Fibroblast of skin of right quadriceps (primary cell): ENCODE measurements at places on chromosomes 6 and 20.

GRCh38 chr20:10761232-10761631 is 87.4 kb upstream of the JAG1 start:
- peak; percentile 69 for DNase-seq

DNA sequence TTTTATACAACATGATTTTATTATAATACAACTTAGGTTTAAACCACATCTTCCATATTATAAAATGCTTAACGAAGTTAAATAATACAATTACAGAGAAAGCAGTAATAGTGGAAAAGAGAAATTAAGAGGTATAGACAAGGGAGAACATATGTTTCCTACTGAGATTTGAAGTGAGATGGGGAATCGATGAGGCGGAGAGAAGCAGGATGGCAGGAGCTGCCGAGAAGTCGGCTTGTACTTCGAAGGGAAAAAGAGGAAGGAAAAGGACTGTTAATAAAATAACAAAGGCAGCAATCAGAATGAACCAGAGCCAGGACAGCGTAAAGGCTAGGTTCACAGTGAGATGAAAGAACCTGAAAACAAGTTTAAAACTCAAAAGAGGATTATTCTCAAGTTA is 15.4 kb downstream of the FBXL4 start:
- DNase-seq = no peak

GRCh38 chr6:168440520-168441433 is at the start of gene SMOC2:
Gene SMOC2, plus strand, starts transcription at chr6:168441184. Its CDS starts 187 bp downstream, at chr6:168441371.
- no peak for DNase-seq

DNA sequence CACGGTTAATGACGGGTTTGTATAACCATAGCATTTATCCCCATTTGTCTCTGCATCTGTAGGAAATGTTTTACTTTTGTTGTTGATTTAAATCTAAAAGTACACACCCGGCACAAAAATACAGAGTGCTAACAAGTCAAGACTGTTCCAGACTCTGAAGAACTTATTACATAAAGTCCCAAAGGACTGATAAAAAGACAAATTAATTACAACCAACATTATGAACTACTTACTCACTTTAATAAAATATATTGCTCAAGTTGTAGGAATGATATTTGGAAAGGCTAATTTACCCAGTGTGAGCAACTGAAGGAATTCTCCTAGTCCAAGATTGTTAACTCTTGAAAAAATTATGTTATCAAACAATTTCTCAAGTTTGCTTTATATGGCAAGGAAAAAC is 115.6 kb downstream of the KIF13A start:
- peak; percentile 56 for DNase-seq

DNA sequence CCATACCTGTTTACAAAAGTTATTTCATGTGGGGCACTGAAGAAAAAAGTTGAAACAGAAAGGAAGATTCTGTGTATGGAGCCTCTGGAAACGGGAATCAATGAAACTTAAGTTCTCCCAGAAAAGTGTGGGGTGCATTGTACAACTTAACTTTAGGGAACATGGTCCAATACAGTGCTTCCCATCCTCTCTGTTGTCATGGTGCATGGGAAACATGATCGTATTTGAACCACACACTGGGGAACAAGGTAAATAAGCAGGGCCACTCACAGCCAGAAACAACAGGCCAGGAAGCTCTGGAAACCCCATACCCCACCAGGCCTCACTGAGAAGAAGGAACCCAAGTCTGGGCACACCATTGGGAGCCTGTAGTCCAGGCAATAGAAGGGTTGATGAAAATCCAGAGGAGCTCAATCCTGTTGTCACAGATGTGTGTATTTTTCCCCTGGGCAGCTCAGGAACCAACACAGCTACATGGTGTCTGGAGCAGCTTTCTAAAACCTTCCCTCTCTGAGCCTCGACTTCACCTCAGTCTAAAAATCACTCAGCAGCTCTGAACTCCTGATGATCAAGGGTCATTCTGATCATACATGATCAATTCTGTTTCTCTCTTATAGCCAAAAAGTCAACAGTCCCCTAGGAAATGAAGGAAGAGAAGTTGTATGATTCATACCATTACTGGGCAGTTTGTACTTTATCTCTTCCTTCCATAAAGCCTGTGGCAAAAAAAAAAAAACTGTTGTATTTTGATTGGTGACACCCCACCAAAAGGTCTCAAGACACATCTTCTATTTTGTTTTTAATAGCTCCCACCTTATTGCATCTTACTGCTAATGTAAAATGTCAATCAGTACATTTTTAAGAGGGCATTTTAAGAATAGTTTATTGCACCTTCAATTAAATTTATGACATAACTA is 198.5 kb upstream of the TAB2 start:
- no peak for DNase-seq

GRCh38 chr20:11230999-11231398 is 557.2 kb upstream of the JAG1 start:
- DNase-seq = peak; percentile 60

- no peak for DNase-seq
These were observed 44.4 kb downstream of the OGFRL1 start for GRCh38 chr6:71333050-71333449.

GRCh38 chr6:131854803-131855202 is 47.0 kb downstream of the ENPP1 start:
- no peak for DNase-seq

- DNase-seq = no peak
These were observed 54.0 kb downstream of the NPEPL1 start for GRCh38 chr20:58746620-58747019.

DNA sequence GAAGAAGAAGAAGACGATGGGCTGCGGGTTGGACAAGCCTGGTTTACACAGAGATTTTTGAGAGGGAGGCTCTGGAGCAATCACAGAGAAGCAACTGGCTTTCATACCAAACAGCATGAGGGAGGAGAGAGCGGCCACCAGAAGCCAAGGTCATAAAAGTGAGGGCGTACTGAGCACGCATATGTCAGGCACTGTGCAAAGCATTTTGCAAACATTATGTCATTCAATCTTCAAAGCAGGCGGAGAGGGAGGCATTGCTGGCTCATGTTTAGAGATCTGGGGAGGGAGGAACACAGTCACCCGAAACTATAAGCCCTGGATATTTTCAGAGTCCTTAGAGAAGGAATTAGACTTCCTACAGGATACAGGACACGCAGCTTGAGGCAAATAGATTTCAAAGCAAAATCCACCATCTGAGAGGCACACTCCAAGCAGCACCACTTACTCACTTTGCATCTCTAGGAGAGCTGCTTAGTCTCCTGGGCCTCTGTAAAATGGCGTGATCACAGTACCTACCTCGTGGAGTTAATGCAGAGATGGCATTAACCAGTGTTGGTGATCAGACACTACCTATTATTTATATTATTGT is 24.6 kb downstream of the RAMACL start:
- peak; percentile 78 for DNase-seq

GRCh38 chr6:28944412-28944865 is 20.7 kb upstream of the TRIM27 start:
- peak; percentile 81 for DNase-seq

DNA sequence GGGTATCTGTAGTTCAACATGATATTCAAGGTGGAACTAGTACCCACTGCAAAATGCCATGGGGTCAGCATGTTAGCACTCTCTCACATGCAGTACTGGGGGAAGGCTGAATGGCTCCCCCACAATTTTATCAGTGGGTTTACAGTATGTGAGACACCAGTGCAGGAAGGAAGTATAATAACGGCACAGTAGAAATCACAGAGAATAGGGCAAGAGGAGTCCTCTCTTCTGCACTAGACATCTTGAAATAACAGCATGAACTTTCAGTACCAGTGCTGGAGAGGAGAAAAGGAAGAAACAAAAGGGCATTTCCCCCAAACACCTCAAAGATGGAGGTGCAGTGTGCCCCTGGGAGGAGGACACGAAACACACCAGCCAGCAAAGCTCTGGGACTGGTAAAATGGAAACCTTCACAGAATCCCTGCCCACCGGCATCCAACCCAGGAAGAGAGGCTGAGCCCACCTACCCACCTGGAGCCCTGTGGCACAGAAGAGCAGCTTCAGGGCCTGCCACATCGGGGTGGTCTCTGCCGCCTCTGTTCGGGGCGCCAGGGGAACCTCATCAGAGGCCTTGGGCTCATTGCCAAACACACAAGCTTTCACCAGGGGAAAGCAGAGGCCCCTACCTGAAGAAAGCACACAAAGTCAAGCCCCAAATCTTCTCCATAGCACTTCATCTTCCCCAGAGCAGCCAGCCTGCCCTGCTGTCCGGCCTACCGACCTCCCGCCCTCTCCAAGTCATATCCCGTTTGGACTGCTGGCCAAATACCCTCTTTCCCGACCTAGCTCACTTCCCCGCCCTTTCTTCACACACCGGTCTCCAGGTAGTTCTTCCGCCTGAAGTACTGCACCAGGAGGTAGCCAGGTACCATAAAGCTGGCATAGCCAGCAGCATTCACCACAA is 1.2 kb downstream of the SLC35B2 start:
- DNase-seq = no peak

DNA sequence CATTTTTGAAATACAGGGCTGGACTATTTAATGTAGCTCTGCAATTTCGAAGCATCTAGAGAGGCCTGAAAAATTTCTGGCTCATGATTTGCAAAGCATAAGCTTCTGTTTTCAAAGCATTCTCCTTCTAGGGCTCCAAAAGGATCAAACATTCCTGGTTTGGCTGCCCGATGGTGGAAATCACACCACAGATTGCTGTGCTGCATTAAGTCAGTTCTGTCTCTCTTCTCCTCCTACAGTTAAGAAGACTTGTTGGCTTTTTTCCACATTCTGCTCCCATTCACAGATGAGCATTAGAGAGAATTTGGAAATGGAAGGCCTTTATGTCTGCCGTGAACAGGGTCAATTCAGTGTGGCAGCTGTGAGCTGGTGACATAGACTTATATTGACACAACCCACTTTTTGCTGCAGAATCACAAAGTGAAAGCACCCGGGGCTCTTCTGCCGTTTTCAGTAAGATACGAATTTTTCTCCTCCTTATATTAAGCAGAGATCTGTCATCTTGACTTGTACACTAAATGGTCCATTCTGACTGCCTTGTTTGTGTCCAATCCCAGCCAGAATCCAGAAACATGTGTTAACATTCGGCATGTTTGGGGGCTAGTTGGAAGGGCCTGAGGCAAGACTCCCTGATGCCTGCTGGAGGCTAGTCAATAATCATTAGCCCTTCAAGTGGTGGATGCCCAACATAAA is 330.8 kb upstream of the DEFB112 start:
- DNase-seq = no peak

DNA sequence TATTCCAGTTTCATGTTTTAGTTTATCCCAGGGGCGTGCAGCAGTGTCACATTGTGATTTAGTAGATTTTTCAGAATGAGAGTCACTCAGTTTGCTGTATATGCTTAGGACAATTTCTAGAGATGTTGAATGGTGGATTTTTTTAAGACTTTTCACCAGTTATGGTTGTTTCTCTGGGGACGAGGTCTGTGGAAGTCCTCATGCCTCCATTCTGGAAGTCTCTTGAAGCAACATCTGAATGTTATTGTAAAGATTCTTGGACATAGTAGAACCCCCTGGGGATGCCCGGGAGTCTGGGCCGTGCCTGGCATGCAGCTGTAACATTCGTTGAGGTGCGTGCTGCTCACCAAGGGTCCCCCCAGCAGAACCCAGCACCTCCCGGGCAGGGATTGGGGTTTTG is 341.5 kb downstream of the CDH4 start:
- no peak for DNase-seq

DNA sequence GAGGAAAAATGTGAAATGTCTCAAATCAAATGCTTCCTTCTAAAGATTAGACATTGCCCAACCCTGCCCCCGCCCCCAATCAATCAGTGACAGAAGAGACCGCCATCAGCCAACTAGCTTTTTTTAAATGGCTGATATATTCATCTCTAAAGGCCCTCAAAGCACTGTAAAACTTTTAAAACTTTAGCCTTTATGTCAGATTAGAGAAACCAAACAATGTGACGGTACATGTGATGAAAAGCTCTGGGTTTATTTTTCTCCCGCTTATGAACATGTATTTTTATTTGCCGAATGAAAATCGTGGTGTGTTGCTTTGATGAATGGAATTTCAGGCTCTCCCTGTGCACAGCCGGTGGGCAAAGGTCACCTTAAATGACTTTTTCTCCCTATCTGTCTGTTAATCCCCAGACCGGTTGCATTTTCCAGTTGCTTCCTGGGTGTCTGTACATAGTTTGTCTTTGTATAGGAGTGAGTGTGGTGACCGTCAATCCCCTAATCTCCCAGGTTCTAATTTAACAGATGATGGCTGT is 38.5 kb downstream of the TBC1D7 start:
- no peak for DNase-seq

- no peak for DNase-seq
These were observed 5.2 kb downstream of the SYNGAP1 start for GRCh38 chr6:33424855-33425667.

DNA sequence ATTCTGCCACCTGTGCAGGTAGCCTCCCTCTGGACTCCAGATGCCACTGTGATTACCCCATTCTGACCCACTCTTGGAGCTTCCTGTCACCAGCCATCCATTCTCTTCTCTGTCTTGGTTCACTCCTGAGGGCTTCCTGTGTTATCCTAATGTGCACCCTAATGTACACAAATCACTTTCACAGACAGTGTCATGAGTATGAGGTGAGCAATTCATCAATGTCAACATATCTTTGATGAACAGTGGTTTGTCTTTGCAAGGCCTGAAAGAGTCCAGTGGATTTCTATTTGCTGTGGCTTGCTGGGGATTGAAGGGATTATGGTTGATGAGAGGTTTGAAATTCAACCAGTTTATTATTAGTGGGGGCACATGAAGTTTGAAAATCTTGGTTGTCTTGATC is 63.8 kb upstream of the EEF1E1 start:
- no peak for DNase-seq

DNA sequence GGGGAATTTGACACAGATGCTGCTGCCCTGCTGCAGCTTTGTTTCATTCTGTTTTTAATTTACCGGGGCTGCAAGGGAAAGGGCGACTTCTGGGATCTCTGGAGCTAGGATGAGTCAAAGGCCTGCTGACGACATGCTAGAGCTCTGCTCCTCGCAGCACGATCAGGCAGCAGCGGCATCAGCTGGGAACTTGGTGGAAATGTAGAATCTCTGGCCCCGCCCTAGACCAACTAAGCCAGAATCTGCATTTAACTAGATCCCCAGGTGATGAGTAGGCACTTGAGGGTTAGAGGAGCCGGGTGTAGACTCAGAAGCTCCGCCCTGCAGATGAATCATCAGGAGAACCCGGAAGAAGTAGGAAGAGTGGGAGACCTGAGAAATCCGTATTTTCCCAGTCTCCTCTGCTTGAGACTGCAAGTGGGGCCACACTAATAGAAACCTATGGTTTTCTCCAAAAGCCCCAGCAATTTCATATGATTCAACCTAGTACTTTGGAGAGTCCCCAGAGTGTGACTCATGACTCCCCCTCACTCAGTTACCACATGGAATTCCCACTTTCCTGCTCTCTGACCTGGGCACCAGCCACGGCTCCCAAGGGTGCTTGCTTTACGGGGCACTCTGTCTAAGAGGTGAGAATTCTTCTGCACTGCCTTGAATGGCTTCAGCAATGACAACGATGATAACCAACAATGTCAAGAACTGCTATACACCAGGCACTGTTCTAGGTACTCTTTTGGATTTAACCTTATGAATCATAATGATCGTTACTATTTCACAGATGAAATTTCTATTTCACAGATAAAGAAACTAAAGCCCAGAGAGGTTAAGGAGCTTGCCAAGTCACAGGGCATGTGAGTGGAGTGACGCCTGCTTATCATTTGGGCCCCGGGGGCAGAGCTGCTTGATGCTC is 18.1 kb downstream of the TUBB2B start:
- peak; percentile 98 for DNase-seq

- DNase-seq = no peak
These were observed 134.4 kb downstream of the ERMARD start for GRCh38 chr6:169885831-169886230.

- no peak for DNase-seq
These were observed 244.7 kb upstream of the PRND start for GRCh38 chr20:4476903-4477500.
